ENCODE measurements at places on chromosomes 7 and 10. TPM values are rescaled to one million over a fixed set of nuclear protein-coding genes. Genes with fewer than 3 reads are reported as not detected.
A peak's percentile ranks its signal among the peaks of the same experiment; 100 is the strongest.

DNA sequence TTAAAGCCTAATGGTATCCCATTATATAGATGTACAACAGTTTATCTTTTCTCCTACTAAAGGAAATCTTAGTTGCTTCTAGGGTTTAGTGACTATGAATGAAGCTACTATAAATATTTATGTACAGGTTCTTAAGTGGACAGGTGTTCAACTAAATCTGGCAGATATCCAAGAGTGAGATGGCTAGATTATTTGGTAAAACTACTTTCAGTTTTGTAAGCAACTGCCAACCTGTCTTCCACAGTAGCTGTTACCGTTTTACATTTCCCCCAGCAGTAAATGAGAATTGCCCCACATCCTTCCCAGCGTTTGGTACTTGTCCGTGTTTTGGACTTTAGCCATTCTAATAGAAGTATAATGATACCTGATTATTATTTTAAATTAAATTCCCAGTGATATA, 144.9 kb upstream of the MAGI2 start:
- DNase-seq: no peak

BTBD16 gene
- polyA plus RNA-seq: 0.97 TPM

MYH16 gene
- not detected for polyA plus RNA-seq

DNA sequence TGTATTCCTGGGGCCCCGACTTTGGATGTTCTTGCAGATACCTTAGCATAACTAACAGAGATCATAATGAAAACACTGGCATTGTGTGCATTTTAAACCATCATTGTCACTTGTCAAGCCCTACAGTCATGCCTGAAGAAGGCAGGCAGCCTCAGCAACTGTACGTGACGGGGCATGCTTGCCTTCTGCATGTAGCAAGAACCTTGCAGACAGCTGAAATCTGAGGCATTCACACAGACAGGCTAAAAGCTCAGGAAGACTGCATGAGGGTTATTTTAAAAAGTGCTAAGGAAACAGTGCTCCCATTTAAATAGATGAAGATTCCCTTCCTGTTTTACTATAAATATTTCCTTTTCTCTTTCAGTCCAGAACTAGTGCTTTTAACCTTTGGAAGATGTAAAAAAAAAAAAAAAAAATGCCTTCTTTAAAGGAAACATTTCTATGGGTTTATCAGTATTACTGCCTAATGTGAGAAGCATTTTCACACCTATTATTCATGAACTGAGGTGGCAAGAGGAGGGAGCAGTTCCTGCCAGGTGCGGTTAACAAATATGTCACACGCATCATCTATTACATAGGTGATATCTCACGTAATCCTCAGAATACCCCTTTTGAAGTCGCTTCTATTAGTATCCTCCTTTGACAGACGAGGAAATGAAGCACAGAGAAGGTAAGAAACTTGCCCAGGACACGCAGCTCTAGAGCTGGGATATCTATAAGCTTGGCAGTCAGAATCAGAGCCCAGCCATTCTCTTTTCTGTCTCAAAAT, 88.1 kb downstream of the PRKCQ start:
- no peak for DNase-seq

- peak; percentile 89 for DNase-seq
These were observed 317.7 kb downstream of the CAMK1D start for GRCh38 chr10:12667052-12667451.

- DNase-seq: no peak
These were observed 104.0 kb downstream of the HOXA1 start for GRCh38 chr7:26991796-26992195.

- DNase-seq: no peak
These were observed 109.4 kb downstream of the PPP1R17 start for GRCh38 chr7:31796375-31796774.

ZNF248 gene
- polyA plus RNA-seq: 6.0 TPM

DNA sequence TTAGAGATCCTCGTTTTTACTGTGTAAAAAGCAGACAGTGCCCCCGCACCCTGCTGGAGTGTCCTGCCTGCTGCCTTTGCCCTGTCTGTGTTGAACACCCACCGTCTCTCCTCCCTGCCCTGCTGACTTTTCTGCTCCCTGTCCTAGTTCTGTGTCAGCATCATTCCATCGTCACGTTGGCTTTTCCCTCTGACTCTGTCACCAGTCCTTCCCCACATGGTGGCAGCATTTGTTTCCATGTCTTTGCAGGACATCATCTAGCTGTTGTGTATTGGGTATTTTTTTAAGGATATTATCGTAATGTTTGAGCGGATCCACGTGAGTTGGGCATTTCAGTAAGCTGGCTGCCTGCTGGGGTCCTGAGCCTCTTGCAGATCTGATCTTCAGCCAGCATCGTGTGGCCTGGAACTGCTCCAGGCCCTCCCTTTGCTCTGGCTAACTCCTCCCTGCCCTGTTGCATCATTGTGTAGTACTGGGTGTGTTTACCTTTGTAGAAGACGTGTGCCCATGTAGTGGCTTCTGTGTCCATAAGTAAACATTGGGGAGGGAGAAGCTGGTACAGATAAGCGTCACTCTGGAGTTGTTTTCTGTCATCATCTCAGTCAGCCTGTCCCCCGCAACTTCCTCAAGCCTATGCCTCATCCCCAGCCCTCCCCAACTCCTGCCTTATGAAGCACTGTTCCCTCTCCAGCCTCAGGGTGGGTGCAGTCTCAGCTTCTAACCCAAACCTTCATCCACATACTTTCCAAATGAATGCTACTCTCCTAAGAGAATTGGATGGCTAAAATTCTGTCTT, 44.3 kb downstream of the TRRAP start:
- DNase-seq: peak; percentile 4

DNA sequence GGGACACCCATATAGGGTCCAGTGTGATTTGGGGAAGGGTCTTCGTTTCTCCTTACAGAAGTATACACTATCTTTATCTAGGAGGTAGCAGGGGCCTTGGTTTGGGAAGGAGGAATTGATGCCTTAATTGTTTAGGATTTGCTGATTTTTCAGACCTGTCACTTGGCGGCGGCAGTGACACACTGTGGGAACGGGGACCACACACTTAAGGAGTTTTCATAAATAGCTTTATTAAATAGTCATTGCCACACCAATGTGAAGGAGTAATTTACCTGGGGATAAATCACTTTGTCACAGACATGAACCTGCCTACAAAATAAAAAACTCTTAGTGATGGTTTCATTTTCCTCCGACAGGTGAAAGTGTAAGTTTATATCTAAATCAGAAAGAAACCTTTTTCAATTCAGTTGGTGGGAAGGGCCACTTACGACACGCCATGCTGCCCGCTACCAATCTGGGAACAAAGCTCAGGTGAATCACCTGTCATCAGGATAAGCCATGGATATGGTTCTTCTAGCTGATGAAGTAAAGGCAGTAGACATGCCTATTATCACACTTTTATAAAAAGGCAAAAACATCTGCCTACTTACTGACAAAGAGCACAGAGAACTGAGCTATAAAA, 12.3 kb upstream of the ENO4 start:
- peak; percentile 59 for DNase-seq
